ENCODE measurements at places on chromosomes 6 and 20. TPM values are rescaled to one million over a fixed set of nuclear protein-coding genes. Genes with fewer than 3 reads are reported as not detected.
A peak's percentile ranks its signal among the peaks of the same experiment; 100 is the strongest.

Gene MICB
- total RNA-seq: 11.3 TPM

Gene PRSS35
- total RNA-seq: 0.86 TPM

DNA sequence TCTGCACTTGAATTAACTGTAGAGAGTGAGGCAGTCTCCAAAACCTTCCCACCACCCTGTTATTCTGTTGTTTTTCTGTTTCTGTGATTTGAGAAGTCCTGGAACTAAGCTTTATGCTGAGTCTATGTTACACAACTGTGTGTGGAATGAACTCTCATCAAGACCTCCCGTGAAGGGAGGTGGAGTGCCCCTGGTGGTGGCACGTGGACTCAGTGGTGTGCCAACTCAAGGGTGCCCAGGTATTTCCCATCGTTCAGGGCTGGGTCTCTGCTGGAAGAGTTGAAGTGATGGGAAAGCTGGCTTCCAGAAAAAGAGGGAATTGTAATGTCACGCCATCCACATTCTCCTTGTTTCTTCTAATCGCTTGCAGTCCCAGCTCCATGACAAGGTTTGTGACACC lies 374.2 kb downstream of the SMOC2 start:
- DNase-seq: peak; percentile 24

- no peak for DNase-seq
These were observed 15.9 kb downstream of the AGPAT4 start for GRCh38 chr6:161257793-161258457.

DNA sequence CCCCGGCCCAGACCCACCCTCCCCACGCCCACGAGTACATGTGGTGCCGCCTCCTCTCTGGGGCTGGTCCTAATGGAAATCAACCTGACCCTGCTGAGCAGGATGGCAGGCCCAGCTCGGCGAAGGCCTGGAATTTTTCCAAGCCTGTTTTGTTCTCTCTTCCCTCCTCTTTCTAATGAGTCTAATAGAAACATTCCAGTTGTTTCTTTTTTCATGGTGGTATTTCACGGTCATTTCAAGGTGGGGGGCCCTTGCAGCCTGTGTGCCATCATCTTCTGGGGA lies 16.6 kb downstream of the SMOC2 start:
- no peak for DNase-seq
